Stimulated activated CD4-positive, alpha-beta T cell treated with anti-CD3 and anti-CD28 coated beads, TNF-alpha, amount 100 ng/mL, for 1 hour (primary cell): ENCODE measurements at places on chromosomes 3 and 15.

GRCh38 chr3:194961571-194961970 is 275.9 kb downstream of the FAM43A start:
- DNase-seq = no peak

DNA sequence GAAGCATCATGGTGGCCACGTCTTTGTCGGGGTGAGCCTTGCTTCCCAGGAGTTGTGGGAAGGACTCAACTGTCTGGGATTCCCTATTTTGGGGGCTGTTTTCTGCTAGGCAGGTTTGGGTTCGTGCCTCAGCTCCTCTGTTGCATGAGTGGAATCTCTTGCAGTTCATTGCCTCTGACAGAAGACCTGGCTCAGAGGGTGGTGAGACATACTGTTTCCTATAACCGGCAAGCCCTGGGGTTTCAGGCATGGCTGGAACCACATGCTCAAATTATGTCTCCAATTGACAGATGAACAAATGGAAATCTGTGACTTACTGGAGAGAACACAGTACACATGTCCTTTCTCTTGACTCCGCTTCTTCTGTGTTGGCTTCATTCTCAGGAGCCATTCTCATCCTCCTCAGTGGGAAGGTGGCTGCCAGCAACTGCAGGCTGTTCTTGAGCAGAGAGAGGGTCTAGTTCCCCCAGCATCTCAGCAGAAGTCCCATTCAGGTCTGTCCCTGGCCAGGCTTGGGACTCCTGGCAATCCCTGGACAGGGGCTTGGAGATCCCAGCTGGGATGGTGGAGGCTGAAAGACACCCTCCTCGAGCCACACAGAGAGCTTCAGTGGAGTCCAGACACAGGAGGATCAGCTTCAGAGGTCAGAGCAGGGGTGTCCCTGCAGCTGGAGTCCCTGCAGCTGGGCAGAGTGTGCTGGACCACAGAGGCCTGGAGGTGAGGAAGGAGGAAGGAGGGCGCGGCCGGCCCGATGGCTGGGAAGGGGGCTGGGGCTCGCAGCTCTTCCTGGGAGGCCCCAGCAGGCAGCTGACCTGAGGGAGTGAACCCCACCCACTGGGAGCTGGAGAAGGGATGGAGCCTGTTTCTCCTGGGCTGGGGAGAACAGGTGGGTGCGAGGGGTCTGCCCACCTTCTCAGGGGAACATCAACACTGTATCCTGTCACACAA is 97.6 kb downstream of the LSM3 start:
- no peak for DNase-seq

GRCh38 chr3:178684881-178685590 is 148.8 kb downstream of the KCNMB2 start:
- no peak for DNase-seq

DNA sequence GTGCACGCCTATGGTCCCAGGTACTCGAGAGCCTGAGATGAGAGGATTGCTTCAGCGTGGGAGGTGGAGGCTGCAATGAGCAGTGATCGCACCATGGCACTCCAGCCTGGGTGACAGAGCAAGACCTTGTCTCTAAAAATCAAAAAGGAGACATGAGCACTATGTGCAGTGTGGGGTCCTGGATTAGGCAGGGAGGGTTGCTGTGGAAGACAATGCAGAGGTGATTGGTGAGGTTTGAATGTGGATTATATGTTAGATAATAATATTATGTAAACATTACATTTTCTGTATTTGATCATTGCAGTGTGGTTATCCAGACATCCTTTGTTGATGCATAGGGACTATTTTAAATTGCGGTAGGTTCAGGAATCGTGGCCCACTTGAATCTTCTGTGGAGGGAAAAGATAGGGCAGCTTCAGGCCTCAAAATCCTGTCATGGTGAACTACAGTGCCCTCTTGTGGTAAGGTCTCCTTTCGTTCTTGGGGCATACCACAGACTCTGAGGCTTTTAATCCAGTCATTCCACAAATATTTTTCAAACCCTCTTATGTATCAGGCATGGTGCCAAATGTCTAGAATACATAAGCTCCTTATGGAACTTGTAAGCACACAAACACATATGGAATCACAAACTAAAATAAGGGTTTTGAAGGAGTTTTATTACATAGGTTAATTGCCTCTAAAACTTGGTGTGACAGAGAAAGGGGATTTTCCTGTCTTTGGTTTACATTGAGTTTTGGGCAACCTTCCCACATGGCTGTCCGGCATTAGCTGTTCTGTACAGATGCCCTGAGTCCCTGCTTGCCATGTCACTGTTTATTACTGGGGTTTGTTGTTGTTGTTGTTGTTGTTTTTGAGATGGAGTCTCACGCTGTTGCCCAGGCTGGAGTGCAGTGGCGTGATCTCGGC is 37.7 kb downstream of the GPD1L start:
- peak; percentile 4 for DNase-seq

DNA sequence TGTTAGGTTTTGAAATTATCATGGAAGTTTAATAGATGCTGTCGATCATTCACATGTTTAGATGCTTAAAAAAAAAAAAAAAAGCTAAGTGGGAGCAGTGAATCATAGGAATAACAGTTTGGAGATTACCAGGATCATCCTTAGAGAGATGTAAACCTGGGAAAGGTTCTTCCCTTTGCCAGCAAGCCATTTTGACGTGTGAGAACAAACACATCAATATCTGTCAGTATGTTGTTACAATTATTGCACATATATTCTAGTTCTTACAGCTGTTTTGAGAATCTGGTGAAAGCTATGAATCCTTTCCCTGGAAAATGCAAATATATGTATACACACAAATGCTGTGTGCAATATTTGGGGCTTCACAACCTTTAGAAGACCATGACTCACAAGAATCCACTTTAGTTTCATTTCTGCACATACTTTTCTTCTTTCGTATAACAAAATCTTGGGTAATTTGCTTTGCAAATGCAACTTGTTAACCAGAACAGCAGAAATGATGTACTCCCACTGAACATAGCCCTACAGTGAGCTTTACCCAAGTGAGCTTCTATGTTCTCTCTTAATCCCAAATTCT is 12.0 kb downstream of the NFKBIZ start:
- DNase-seq = no peak

DNA sequence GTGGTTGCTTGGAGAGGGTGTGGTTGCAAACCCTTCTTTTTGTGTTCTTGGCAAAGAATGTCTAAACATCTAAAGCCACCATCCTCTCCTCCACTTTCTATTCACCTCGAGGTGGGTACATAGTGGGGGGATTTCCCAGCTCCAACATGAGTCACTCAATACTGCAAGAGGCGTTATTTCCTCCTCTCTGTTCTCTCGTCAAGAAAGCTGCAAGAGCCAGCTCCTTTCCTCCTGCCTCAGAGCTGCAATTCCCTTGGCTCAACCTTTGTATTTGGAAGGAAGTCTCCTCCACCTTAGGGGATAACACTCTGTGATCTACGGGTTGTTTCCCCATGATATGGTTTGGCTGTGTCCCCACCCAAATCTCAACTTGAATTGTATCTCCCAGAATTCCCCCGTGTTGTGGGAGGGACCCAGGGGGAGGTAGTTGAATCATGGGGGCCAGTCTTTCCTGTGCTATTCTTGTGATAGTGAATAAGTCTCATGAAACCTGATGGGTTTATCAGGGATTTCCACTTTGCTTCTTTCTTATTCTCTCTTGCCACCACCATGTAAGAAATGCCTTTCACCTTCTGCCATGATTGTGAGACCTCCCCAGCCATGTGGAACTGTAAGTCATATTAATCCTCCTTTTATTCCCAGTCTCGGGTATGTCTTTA is 138.4 kb downstream of the PLCL2 start:
- peak; percentile 6 for DNase-seq

DNA sequence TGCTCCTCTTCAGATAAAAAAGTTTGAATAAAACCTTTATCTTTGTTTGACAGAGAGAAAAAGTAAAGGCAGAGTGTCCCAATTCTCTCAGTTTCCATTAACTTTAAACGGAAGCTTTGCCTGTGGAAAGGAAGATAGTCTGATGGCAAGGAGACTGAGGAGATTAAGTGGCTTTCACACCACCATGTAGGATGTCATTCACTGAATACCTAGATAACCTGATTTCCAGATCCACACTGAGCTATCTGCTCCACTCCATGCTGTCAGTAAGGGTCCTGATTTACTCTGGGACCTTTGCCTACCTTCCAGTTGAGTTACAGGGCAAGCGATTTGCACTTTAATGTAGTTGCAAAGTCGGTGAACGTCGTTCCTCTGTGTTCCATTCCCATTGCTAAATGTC is 233.4 kb upstream of the TBL1XR1 start:
- no peak for DNase-seq

DNA sequence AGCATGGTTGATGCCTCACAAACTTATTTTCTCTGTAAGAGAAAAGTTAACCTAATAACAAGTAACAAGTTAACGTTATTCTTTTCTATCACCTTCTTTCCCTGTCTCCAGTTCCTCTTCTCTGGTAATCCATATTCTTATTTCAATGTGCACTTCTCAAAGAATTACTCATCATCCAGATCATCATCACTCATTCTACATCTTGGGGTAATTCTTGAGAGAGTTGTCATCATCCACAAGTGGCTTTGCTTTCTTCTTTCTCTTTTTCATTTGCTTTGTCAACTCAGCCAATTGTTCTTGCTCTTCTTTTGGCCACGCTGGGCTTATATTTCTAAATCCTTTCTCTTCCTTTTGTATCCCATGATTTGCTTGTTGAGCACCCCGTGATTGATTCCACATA is 20.8 kb upstream of the RNF111 start:
- DNase-seq = no peak

DNA sequence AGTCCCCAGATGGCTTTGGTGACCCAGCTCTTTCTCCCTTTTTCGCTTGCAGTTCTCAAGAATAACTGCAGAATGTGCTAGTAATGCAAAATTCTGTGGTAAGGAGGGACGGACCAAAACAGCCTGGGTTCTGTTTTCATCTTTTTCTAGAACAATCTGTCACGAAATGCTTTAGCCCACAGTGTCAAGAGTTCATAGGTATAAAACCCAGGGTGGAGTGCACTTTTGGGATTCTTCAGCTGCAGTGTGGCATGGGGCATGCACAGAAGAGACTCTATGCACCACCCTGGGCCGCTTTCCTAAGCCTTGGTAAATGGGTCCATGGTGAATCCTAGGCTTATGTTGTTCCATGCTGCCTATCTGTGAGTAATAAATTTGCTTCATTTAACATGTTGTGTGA is 1072.7 kb upstream of the GBE1 start:
- DNase-seq = no peak

- DNase-seq = no peak
These were observed 4.3 kb downstream of the ISL2 start for GRCh38 chr15:76340803-76341365.

- DNase-seq = no peak
These were observed 7.6 kb upstream of the AVEN start for GRCh38 chr15:34046471-34047145.

GRCh38 chr15:51416129-51416528 is 74.7 kb downstream of the GLDN start:
- DNase-seq = no peak

GRCh38 chr3:170321321-170322034 is 36.0 kb upstream of the SKIL start:
- no peak for DNase-seq

GRCh38 chr3:33543601-33544000 is 103.4 kb upstream of the UBP1 start:
- DNase-seq = no peak

DNA sequence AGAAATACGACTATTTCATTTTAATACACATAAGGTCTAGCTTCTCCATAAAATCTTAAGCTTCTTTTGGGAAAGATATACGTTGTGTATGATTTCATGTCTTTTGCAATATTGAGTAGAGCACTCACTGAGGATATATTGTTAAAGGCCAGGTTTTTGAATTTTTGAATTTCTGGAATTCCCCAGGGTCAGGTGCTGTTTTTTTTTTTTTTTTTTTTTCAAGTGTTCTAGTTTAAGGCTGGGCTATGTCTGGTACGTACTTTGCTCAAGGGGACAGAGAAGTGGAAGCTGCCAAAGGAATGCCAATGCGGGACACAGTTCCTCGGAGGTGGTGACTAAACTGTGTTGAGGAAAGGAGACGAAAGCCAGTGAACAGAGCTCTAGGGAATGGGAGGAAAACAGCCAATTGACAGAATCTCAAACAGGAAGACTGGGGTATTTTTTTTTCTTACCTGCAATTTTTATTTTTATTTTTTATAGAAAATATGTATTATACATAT is 510.5 kb upstream of the CBLB start:
- no peak for DNase-seq

- DNase-seq = no peak
These were observed 89.3 kb upstream of the P2RY1 start for GRCh38 chr3:152745646-152746045.

DNA sequence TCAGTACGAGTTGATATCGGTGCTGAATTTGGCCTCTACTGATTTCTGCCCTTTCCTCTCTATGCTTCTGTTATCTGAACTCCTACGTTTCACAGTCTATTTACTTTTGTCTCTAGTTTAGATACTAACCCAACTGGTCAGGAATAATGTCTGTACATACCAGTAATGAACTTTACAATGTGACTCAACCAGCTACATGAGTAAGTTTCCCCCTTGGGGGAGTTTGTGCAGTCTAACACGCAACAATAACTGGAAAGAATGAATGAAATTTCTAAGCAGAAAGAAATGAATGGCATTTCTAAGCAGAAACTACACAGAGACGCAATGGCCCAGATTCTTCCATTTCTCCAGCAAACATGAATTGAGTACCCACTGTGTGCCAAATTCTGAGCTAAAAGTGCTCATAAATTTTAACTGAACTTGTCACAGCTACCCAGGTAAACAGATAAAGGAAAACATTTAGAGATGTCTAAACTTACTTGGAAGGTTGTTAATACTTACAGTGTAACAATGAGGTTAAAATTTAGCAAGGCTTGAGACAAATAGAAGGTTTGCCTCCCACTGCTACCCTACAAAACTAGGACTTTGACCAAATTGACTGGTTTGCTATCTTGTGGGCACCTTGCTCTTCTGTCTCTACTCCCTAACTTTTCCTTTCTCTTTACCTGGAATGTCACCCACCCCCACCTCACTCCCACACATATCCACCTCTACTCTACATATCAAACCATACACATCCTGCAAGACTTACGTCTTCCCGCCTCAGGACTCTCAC is 11.6 kb downstream of the UPK1B start:
- no peak for DNase-seq

GRCh38 chr3:71511037-71511436 is 72.5 kb downstream of the FOXP1 start:
- DNase-seq = no peak

DNA sequence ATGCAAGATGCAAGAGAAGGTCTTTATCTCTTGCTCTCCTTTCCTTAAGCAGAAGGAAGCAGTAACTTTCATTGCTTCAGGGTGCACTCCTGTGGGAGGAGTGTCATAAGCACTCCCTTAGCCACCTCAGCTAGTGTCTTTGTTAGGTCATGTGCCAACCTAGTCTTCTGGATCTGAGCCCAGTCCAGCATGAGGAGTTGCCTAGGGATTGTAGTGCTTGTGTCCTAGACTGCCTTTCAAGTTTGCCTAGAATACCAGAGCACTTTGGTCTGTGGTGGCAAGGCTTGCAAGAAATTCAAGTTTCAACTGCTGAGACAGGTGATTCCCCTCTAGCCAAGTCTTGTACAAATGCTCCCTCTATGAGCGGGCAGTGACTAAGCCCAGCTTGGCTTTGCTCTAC is 633.6 kb downstream of the ZNF385D start:
- no peak for DNase-seq

DNA sequence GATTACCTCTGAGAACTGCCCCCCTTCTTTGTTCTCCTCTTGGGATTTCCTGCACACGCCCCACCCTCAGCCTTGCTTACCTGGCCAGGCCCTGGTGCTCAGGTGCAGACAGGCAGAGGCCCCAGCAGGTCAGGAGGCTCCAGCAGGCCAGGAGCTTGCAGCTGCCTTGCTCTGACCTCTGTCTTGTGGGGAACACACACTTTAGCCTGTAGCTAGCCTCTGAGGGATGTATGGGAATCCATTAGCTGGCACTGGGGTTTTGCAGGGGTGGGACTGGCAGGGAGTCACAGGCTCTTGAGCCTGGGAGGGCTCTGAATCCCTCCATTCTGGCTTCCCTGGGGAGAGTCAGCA is 2.7 kb downstream of the SMAD6 start:
- no peak for DNase-seq
